ENCODE measurements at places on chromosomes 1 and 21.

- no peak for DNase-seq
Observed at GRCh38 chr1:37515185-37516034, 844 bp upstream of the MEAF6 start.

DNA sequence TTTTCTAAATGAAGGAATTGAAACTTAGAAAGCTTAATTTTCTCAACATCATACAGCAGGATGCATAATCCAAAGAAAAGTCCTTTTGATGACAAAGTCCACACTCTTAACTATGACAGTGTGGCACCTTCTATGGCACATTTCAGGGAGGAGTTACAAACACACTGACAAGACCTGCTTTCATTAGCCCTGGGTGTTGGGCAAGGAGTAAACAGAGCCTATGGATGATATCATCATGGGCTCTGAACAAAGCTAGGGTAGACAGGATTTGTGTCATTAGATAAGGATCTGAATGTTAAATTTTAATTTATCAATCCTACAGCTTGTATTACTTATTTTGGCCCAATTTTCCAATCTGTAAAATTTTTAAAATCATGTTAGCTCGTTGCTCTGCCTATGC, 62.6 kb upstream of the DENND1B start:
- no peak for DNase-seq

DNA sequence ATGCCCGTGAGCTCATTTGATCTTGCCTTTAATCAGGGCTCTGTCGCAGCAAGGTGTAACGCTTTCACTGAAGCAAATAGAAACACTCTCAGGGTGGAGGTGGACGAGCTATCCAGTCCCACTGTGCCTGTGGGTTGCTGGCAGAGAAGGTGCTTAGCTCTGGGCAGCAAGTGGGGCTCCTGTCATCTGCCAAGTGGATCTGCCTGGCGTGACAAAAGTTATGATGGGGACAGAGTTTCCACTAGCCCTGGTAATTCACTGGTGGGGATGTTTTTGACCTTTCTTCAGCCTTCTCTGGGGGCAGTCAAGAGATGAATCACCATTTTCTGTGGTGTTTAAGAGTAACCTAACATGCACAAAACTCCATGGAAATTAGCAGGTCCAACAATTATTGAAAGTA, 71.3 kb upstream of the EDEM3 start:
- DNase-seq = no peak

DNA sequence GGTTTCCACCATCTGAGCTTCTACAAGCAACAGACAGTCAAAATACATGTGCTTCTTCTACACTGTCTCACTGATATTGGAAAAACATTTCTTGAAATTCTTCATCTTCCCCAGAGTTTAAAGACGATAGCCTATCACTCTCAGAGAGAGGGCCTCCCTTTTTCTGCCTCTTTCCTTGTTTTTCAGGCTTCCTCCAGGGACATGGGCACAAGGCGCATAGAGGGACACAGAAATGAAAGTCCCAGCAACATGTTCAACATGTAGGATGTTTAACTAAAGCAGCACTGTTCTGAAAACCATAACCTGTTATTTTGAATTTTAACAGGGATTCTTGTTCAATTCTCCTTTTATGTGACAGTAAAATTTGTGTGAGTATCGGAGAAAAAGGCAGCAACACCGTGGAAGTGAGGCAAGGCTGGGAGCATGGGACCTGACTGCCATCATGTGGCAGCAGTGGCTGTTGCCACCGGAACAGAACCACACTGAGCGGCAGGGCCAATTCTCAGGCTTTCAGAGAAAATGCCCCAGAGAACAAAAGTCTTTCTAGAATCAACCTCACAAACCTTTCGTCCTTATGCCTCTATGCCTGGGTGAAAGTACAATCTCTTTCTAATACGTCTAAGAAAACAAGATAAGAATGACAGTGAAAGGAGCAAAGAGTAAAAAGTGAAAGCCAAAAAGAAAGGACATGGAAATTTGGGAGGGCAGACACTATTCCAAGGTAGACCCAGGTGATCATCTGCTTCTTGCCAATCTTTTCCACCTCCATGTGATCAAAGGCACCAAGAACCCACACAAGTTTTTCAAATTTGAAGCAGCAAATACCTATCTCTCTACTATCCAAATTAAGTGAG, 54.5 kb downstream of the PCNX2 start:
- DNase-seq = no peak

DNA sequence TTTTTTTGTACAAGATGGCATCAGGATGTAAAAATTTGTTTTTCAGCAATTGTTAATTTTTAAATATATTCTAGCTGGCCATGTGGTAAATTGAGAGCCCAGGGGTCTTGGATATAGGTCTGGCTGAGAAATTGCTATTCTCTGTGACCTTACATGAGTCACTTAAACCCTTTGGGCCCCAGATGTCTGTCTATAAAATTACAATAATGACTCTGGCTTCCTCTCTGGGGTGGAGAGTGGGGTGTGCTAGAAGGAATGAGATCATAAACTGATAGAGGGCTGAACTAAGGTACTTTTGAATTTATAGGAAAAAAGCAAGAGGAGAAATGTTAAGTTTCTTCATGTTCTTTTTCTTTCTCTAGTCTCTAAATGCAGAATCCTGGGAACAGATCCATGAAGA, 12.4 kb upstream of the TCHH start:
- no peak for DNase-seq

GRCh38 chr1:64744492-64745180, at the start of gene RAVER2:
Gene RAVER2, plus strand, starts transcription at chr1:64745075. Its CDS starts 98 bp downstream, at chr1:64745173.
- peak; percentile 40 for DNase-seq

DNA sequence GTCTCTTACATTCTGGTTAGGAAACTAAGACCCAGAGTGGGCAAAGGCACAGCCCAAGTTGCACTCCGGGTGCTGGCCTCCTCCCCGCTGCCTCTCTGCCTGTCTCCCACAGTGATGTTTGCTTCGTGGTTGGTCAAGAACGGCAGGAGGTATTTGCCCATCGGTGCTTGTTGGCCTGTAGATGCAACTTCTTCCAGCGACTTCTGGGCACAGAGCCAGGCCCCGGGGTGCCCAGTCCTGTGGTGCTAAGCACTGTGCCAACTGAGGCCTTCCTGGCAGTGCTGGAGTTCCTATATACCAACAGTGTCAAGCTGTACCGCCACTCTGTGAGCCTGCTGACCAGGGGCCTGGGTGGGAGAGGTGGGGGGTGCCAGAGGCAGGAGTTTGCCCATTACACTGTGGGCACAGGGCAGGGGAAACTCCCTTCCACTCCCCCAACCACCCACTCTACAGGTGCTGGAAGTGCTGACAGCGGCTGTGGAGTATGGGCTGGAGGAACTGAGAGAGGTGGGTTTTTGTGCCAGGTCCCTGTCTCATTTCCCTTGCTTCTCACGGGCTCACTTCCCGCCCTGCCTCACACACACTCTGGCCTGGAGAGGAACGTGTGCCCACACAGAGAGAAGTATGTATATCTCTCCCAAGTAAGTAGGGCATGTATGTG, 1.9 kb downstream of the BTBD19 start:
- DNase-seq = peak; percentile 54

- no peak for DNase-seq
Observed at GRCh38 chr1:59018446-59018845, 234.6 kb upstream of the JUN start.

DNA sequence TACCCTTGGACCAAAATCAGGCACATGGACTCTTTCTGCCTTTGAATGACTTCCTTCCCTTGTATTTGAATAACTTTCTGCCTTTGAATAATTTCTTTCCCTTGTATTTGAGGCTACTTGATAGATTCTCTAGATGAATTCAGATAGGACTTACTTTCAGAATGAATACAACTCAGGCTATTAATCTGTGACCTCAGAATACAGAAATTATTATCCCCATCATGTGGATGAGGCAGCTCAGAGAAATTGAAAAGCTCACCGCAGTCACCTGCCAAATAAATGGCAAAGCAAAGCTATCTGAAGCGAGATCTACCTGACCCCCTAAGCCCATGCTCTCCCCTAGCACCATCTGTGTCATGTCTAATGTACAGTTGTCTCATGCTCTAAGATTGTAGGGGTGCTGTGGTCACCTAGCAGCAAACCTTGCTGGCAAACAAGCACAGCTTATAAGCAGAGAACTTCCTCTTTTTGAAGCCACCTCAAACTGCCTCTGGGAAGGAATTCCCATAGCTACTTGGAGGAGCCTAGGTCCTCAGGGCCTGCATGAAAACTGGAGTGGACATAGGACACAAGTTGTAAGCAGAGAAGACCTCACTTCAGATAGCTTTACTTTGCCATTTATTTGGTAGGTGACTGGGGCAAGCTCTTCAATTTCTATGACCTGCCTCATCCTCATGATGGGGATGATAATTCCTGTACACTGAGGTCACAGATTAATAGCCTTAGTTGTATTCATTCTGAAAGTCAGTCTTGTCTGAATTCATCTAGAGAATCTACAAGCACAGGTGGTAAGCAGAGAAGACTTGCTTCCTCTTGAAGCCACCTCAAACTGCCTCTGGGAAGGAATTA, 66.1 kb downstream of the FASLG start:
- DNase-seq = no peak

- no peak for DNase-seq
Observed at GRCh38 chr1:116537040-116537831, 33.6 kb downstream of the CD58 start.

DNA sequence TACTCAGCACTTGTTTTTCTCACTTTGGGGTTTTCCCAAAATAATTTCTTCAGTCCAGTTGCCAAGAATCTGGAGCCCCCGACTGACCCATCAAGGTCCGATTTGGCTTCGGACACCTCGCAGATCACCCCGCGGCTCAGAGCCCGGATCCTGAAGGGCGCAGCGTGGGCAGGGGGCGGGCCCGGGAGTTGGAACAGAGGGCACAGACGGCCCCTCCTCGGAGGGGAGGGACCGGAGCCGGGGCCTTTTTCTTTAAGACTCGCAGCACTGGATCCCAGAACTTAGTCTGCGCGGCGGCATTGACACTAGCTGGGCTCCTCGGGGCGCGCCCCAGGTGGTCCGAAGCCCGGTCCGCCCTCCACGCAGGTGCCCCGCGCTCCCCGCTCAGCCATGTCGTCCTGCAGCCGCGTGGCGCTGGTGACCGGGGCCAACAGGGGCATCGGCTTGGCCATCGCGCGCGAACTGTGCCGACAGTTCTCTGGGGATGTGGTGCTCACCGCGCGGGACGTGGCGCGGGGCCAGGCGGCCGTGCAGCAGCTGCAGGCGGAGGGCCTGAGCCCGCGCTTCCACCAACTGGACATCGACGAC, at the start of gene CBR3:
CBR3 (plus strand) TSS at position 277 of the 588 bp plus-strand sequence; CDS start at position 391, 114 bp downstream.
- peak; percentile 57 for DNase-seq

DNA sequence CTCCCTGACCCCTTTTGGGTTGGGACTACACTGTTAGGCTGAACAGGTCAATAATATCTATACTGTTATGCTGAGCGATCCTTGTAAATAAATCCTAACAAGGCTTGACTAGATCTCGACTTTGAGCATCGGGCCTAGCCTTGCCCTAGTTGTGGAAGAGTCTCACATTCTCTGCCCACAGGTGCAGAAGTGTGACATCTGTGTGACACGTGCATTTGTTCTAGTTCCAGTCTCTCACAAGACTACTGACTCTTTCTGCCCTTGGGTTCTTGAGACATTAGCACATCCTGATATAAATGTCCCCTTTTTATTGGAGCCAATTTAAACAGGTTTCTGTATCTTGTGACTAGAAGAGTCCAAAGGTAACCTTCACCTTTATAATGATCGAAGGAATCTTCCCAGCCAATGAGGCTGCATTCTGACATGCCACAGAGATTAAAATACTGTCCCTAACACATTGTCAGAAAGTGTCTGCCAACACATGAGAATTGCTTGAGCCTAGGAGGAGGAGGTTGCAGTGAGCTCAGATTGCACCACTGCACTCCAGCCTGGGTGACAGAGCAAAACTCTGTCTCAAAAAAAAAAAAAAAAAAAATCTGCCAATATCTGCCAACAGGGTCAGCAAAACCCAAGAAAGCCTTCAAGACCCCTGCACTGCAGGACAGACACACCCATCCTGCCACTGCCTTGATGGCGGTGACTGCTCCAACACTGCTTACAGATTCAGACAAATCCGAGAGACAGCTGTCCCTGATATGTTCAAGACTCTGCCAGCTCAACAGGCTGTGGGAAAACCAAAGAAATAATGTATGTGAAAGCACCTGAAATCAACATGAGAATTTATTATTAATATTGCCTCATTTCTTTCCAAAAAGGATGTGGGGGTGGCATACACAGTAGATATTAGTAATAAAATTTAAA, 56.5 kb upstream of the PSEN2 start:
- no peak for DNase-seq

DNA sequence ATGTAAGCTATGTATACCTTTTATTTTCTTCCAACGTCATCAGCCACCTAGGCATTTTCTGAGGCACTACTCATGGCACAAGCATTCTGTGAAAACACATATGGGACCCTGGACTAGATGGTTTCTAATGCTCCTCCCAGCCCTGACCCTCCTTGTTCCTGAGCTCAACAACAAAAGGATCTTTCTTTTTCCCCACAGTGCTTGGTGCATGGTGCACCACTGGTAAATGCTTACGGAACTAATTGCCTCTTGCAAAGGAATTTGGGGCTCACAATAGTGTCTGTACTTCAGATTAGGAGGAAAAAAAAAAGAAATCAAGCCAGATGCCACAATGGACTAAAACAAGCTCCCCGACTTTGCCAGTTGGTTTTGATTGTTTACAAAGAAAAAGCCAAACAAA, 390.5 kb downstream of the PLPP3 start:
- no peak for DNase-seq

DNA sequence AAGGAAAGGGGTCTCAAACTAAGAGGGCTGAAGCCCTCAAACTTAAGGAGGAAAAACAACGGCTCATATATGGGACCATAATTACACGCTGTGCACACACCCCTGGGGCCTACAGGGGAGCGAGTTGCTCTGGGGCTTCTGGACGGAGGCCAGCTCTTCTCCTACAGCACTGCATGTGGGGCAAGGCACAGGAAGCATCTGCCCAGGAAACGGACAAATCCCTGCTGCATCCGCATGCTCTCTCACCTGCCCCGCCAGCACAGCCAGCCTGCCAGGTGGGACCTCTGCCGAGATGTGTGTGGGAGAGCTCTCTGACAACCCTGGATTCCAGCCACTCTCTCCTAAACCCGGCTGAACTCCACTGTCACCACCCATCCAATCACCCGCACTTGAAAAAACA, 54.1 kb downstream of the MRPL37 start:
- DNase-seq = no peak

DNA sequence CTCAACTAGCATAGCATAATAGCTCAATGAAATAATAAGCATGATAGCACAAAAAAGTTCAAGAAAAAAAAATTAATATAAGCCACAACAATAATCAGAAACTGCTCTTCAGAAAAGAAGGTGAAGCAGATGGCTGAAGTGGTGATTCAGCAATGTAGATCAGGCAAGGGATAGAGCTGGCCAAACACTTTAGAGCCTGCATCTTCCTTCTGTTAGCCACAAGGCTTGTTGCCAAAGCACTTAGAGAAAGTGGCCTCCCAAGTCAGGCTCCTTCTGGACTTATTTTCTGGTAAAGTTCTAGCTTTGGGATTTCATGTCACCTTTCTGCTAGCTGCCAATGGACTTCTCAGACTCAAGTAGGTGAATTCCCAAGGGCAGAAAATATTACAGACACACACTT, 60.3 kb upstream of the C1orf87 start:
- DNase-seq = no peak

- DNase-seq = no peak
Observed at GRCh38 chr1:39335216-39335615, 130.7 kb downstream of the MACF1 start.

GRCh38 chr1:27612718-27613117, 8.8 kb upstream of the AHDC1 start:
- DNase-seq = no peak

All from stimulated activated naive CD4-positive, alpha-beta T cell treated with Interleukin-2 at 50 U/mL for 16 hours (primary cell).